Right atrium auricular region (tissue), 2 donors: ENCODE measurements at places on chromosomes 5 and 9. TPM values are rescaled to one million over a fixed set of nuclear protein-coding genes. Genes with fewer than 3 reads are reported as not detected.

DNA sequence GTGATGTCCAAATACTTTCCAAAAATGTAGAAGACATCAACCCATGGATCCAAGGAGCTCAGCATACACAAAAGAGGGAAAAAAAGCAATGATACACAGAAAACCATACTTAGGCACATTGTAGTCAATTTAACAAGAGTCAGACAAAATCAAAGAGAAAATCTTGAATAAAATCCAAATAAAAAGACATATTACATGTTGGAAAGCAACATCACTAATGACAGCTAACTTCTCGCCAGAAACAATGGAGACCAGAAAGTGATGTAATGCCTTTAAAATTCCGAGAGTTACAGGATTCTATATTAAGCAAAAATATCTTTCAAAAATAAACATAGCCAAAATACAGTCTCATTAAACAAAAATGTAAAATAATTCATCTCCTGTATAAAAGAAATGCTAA lies 79.8 kb upstream of the SLCO4C1 start:
- no peak overlapping the region for H3K27ac ChIP-seq
- DNase-seq, result no peak
- no peaks in the 10 kb centered on the region for H3K4me1 ChIP-seq
- no peak overlapping the region for H3K4me3 ChIP-seq

GRCh38 chr5:157993986-157994691 lies 135.2 kb upstream of the CLINT1 start:
- no peak for DNase-seq
- no peak overlapping the region for H3K27ac ChIP-seq
- H3K27me3 ChIP-seq, result no peaks in the 10 kb centered on the region
- no peak overlapping the region for H3K4me3 ChIP-seq

Gene CYFIP2
- 51.5 TPM for total RNA-seq

DNA sequence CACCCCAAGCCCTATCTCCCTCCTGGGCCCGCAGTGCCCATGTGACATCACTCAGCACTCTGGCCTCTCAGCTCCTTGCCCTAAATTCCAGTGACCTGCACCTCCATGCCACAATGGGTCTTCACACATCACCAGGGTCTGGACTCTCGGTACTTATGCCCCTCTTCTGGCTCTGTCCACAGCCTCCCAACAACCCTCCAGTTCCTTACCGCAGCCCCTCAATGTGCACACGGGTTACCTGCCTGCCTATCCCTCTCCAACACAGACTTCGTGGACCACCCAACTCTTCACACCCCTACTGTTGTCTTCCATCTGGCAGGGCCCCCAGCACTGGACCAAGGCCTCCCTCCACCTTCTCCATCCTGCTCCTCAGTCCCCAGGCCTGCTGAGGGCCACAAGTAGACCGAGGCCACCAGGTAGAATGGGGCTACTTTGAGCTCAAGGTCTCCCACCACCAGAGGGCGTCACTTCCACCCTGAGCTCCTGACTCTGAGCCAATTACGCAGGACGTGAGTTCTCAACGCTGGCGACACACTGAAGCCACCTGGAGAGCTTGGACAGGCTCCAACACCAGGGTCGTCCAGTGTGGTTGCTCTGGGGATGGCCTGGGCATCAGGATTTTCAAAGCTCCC lies 172.1 kb downstream of the GABBR2 start:
- H3K4me1 ChIP-seq, result no peaks in the 10 kb centered on the region
- no peak overlapping the region for H3K4me3 ChIP-seq
- no peak for DNase-seq

Gene IL5
- not detected for total RNA-seq

Gene SH3GL2
- total RNA-seq, result not detected

Gene MYMK
- not detected for total RNA-seq

DNA sequence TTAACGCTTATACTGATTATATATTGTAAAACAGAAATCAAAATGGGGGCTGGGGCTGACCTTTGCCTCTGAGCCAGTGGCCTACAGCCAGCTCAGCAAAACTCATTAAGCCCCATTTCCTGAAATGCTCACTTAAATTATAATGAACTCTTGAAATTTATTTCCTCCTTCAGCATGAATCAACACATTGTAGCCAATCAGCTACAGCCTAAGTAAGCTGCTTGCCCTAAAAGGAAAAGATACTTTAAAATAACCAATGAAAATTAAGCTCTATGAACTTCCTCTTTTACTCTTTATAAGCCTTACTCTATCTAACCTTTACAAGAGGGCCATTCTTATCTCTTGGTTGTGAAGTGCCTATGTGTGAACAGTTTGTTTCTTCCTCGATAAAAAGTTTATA lies 33.5 kb upstream of the SUB1 start:
- no peaks in the 10 kb centered on the region for H3K4me1 ChIP-seq
- H3K27me3 ChIP-seq, result no peaks in the 10 kb centered on the region
- H3K27ac ChIP-seq, result no peak overlapping the region
- H3K4me3 ChIP-seq, result no peak overlapping the region
- no peaks in the 10 kb centered on the region for H3K36me3 ChIP-seq
- DNase-seq, result no peak

GRCh38 chr5:58844395-58844794 lies 261.5 kb downstream of the RAB3C start:
- no peak for DNase-seq
- H3K36me3 ChIP-seq, result no peaks in the 10 kb centered on the region
- H3K4me3 ChIP-seq, result no peak overlapping the region
- no peaks in the 10 kb centered on the region for H3K27me3 ChIP-seq
- no peak overlapping the region for H3K27ac ChIP-seq
- no peaks in the 10 kb centered on the region for H3K4me1 ChIP-seq

- H3K36me3 ChIP-seq, result no peaks in the 10 kb centered on the region
- no peak overlapping the region for H3K27ac ChIP-seq
- DNase-seq, result no peak
- H3K4me1 ChIP-seq, result no peaks in the 10 kb centered on the region
- no peaks in the 10 kb centered on the region for H3K27me3 ChIP-seq
Measured at GRCh38 chr9:90441814-90442213, 200.8 kb downstream of the DIRAS2 start.

DNA sequence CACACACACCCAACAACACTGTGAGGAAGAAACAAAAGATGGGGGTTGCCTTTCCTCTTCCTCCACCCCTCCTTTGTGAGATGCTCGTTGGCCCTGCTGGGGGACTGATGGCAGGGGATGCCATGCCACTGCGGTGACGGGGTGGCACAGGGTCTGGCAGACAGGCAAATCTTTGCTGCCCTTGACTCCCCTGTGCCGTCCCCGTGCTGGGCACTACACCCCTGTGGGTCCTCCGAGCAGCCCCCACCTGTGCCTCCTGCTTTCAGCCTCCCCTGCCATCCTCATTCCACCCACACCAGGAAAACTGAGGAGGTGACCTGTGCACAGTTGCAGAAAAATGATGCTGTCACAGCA lies 40.2 kb upstream of the IER5L start:
- DNase-seq, result no peak
- H3K27ac ChIP-seq, result no peak overlapping the region
- H3K4me3 ChIP-seq, result no peak overlapping the region
- H3K4me1 ChIP-seq, result no peaks in the 10 kb centered on the region

DNA sequence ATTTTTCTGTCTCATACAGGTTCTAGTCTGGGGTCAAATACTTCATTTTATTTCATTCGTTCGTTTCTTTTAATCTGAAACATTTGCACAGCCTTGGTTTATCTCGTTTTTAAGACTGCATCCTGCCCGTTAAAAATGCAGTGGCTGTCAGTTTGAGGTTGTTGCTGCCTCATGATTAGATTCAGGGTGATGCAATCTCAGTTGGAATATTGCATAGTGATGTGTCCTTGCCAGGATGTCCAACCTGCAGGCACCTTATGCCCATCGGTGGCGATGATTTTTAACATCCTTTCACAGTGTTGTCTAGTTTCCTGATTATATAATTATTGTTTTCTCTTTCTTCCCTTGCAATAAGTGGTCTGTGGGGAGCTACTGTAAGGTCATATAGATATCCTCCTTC lies 45.1 kb downstream of the SH3GL2 start:
- no peaks in the 10 kb centered on the region for H3K36me3 ChIP-seq
- no peak overlapping the region for H3K27ac ChIP-seq
- no peak overlapping the region for H3K4me3 ChIP-seq
- no peaks in the 10 kb centered on the region for H3K4me1 ChIP-seq

DNA sequence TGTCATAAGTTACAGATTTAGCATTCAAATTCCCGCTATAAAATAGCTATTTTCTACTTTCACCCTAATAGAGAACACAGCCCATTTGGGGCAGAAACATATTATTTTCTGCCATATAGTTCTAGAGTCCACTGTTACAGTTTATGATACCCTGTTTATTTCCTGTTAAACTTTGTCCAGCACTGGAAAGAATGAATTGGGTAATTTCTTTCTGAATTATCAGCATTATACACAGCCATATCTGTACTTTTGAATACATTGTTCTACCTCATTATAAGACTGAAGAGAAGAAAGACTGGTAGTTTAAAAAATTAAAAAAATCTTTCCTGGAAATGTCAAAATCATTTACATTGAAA lies 332.1 kb downstream of the DIRAS2 start:
- no peaks in the 10 kb centered on the region for H3K4me1 ChIP-seq
- no peaks in the 10 kb centered on the region for H3K36me3 ChIP-seq
- no peak overlapping the region for H3K4me3 ChIP-seq
- H3K27me3 ChIP-seq, result no peaks in the 10 kb centered on the region
- no peak for DNase-seq

Gene PCDHGA12
- total RNA-seq, result 6.2 TPM

Gene CCDC192
- total RNA-seq, result not detected

GRCh38 chr9:111094433-111094924 lies 56.2 kb upstream of the LPAR1 start:
- H3K4me1 ChIP-seq, result peaks cover 7% of the 10 kb centered on the region
- DNase-seq, result peak; percentile 74
- no peak overlapping the region for H3K4me3 ChIP-seq
- H3K27me3 ChIP-seq, result no peaks in the 10 kb centered on the region
- H3K27ac ChIP-seq, result peak overlapping the region; percentile 32

DNA sequence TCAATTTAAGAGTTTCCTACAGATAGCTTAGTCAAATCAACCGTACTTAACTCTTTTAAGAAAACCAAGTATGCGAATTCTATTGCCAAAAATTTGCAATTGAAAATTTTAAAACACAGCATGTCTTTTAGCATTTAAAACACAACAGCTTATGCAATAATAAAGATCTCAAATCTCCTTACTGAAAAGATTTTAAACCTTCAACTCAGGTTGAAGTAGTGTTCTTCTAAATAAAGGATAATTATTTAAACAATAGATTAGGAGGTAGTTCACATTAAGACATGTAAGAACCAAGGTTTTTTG lies 5.5 kb downstream of the NR3C1 start:
- H3K4me3 ChIP-seq, result peak overlapping the region; percentile 82
- H3K36me3 ChIP-seq, result no peaks in the 10 kb centered on the region
- H3K4me1 ChIP-seq, result no peaks in the 10 kb centered on the region
- H3K27ac ChIP-seq, result peak overlapping the region; percentile 98
- no peaks in the 10 kb centered on the region for H3K27me3 ChIP-seq

Gene IFNK
- not detected for total RNA-seq

GRCh38 chr9:128696923-128697707 lies 5.2 kb upstream of the PKN3 start:
- H3K27me3 ChIP-seq, result no peaks in the 10 kb centered on the region
- no peak for DNase-seq
- no peak overlapping the region for H3K4me3 ChIP-seq
- no peak overlapping the region for H3K27ac ChIP-seq

DNA sequence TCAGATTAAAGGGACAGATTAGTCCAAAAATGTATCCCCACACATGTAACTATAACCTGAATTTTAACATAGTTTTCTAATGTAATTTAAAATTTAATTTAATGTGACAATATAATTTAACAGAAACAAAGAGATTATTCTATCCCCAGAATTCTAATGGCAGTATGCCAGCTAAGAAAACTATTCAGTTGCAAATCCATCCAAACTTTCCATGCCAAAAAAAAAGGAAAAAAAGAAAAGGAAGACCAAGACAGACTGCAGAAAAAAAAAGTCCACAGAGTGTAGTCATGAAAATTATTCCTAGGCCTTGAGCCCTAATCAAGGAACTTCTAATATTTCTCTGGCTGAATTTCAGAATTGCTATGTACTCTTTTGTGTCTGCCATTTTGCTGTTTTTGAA lies 217.6 kb downstream of the CDH18 start:
- H3K27ac ChIP-seq, result no peak overlapping the region
- DNase-seq, result no peak
- H3K36me3 ChIP-seq, result no peaks in the 10 kb centered on the region
- no peaks in the 10 kb centered on the region for H3K27me3 ChIP-seq
- H3K4me3 ChIP-seq, result no peak overlapping the region
- H3K4me1 ChIP-seq, result no peaks in the 10 kb centered on the region

Gene OR1J1
- not detected for total RNA-seq

- H3K27me3 ChIP-seq, result no peaks in the 10 kb centered on the region
- H3K4me1 ChIP-seq, result peaks cover 28% of the 10 kb centered on the region
Measured at GRCh38 chr5:90528601-90529193, 687 bp downstream of the LYSMD3 start.

Gene ANKH
- total RNA-seq, result 52.3 TPM

Gene LRRC19
- total RNA-seq, result not detected

Gene PCDHGB2
- 5.2 TPM for total RNA-seq

GRCh38 chr5:96709152-96709821 lies 47.1 kb downstream of the CAST start:
- H3K27ac ChIP-seq, result peak overlapping the region; percentile 97
- no peak for DNase-seq
- no peak overlapping the region for H3K4me3 ChIP-seq
- no peaks in the 10 kb centered on the region for H3K27me3 ChIP-seq
- H3K36me3 ChIP-seq, result no peaks in the 10 kb centered on the region
- no peaks in the 10 kb centered on the region for H3K4me1 ChIP-seq

DNA sequence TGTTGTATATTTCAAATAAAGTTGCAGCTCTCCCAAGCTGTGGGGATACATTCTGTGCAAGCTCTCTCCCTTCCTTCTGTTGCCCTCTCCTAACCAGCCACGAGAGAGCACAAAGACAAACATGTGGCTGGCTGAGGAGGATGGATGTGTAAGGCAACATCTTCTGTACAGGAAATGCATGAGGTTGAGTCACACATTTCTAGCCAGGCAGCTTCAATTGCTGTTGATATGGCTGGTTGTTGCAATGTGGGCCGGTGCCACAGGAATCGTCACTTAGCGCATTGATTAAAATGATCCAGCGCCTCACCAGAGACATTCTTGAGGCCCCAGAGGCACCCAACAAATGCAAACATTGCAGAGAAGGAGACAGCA lies 207.1 kb downstream of the ICE1 start:
- no peaks in the 10 kb centered on the region for H3K4me1 ChIP-seq
- H3K27me3 ChIP-seq, result no peaks in the 10 kb centered on the region
- H3K27ac ChIP-seq, result no peak overlapping the region
- H3K4me3 ChIP-seq, result no peak overlapping the region
- DNase-seq, result no peak
- H3K36me3 ChIP-seq, result no peaks in the 10 kb centered on the region

DNA sequence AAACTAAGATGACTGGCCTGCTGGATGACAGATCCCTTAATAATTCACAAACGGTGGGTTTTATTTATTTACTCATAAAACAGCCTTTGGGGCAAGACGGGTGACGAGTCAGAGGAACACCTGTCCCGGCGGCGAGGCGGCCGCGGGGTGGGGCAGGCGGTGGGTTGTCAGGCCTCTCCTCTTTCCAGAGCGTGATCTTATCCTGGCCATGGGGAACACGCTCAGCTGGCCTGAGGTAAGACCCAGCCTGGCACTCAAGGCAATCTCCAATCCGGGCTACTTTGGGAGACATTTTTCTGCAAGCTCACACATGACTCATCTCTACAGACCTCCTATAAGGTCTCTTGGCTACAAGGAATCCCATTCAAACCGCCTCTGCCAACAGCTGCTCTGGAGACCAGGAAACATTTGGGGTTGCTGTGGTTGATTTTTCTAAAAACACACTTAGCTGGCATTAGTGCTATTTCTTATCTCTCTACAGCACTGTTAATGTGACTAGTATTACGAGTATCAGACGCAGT lies 6.3 kb downstream of the RAPGEF1 start:
- H3K4me1 ChIP-seq, result peaks cover 95% of the 10 kb centered on the region

Gene IL3
- total RNA-seq, result not detected

GRCh38 chr5:86735370-86735769 lies 117.6 kb downstream of the COX7C start:
- DNase-seq, result no peak
- H3K27ac ChIP-seq, result no peak overlapping the region
- H3K4me3 ChIP-seq, result no peak overlapping the region
- H3K4me1 ChIP-seq, result no peaks in the 10 kb centered on the region
